ENCODE measurements at places on chromosomes 2 and 18.

DNA sequence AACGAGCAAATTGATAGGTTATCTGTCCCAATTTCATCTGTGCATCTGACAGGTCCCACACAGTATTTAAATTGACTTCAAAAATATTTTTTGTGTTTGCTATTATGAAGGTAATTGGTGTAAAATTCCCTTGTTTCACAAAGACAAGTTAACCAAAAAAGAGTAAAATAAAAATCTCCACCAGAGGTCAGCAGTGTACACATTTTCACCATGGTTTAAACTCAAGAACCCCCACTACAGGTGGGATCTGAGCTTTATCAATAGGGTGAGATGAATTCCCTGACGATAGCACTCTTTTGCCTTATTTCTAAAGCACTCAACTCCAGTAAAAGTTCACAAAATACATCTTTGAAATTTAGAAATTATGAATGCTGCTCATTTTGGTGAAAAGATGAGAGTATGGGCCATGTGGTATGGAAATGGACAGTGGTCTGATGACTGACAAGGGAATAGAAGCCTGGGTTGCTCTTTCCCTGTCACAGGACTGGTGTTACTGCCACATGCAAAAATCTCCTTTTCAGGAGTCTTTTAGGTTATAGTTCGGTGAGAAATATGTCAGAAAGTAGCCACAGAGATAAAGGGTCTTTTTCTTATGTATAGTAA, 68.0 kb downstream of the SERPINB8 start:
- DNase-seq = no peak

- no peak for DNase-seq
These were observed 4.6 kb downstream of the NEU2 start for GRCh38 chr2:233037078-233037477.

GRCh38 chr2:30113617-30114293, 33.1 kb upstream of the YPEL5 start:
- no peak for DNase-seq

- DNase-seq = no peak
These were observed 109.8 kb downstream of the ADCYAP1 start for GRCh38 chr18:1014509-1014908.

- DNase-seq = no peak
These were observed 3.1 kb upstream of the SPP2 start for GRCh38 chr2:234047361-234047760.

GRCh38 chr2:233369897-233370685, 15.8 kb downstream of the DGKD start:
- DNase-seq = no peak

Measured in activated B cell treated with CpG ODN at 0.5 μM for 24 hours (primary cell).